ENCODE measurements at places on chromosomes 1 and 21.

- DNase-seq, result peak; percentile 24
Measured at GRCh38 chr1:170857955-170858354, 77.4 kb upstream of the MROH9 start.

DNA sequence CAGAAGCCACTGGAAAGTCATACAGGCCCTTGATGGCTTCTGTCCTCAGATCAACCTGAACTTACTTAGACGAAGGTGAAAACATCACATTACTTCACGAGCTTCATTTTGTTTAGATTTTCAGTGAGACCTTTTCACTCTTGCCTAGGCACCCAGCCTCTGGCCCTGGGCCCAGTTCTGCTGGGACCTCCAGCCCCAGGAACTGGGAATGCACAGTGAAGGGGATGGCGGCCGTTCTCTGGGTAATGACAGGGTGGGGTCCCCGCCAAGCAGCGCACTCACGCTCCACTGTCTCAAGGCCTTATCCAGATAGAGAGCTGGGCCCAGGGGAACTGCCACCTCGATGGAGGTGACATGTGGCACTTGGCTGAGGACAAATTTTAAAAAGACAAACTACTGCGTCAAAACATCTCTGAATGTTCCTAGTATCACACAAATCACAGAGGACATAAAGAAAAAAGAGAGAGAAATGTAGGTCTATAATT, 54.8 kb downstream of the NPHP4 start:
- DNase-seq, result no peak

DNA sequence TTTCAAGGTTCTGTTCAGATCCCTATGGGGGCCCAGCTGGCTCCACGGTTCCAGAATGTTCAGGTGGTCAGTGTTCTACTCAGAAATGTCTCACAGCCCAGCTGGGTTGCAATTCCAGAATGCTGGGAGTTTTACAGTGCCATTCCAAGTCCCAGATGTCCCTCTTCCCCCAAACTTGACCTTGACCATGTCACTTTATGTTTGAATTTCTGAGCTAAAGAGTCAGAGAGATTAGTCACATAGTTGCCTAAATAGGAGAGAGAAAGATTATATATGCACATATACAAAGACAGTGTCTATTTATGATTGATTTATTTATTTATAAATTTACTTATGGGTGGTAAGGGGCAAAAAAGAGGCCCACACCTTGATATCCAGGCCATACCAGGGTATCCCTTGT, 2.5 kb downstream of the GPR3 start:
- DNase-seq, result no peak

GRCh38 chr1:228337711-228338520, 68.7 kb downstream of the TRIM11 start:
- no peak for DNase-seq

GRCh38 chr1:115453666-115454065, 115.6 kb upstream of the NGF start:
- no peak for DNase-seq

DNA sequence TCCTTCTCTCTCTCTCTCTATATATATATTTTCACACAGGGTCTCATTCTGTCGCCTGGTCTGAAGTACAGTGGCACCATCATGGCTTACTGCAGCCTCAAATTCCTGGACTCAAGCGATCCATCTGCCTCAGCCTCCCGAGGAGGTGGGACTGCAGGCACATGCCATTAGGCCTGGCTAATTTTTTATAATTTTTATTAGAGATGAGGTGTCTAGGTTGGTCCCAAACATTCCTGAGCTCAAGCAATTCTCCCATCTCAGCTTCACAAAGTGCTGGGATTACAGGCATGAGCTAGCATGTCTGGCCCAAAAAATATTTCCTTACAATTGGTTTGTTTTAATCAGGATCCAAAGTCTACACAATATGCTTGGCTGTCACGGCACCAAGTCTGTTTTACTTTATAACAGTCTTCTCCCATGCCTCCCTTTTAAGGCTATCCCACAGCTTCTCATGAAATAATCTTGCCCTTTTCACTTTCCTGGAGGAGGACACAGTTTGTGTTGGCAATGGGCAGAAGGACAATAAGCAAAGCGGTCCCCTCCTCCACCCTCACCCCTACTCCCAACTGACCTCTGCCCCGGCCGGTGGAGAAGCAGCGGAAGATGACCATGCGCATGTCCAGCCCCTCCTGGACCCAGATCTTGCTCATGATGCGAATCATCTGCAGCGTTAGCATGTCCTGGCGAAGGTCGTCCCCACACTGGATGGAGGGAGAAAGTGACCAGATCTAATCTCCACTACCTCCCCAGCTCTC, 28.2 kb upstream of the PPP1R15B start:
- no peak for DNase-seq
